HEK293T (cell line): ENCODE measurements at places on chromosomes 7 and 10.

DNA sequence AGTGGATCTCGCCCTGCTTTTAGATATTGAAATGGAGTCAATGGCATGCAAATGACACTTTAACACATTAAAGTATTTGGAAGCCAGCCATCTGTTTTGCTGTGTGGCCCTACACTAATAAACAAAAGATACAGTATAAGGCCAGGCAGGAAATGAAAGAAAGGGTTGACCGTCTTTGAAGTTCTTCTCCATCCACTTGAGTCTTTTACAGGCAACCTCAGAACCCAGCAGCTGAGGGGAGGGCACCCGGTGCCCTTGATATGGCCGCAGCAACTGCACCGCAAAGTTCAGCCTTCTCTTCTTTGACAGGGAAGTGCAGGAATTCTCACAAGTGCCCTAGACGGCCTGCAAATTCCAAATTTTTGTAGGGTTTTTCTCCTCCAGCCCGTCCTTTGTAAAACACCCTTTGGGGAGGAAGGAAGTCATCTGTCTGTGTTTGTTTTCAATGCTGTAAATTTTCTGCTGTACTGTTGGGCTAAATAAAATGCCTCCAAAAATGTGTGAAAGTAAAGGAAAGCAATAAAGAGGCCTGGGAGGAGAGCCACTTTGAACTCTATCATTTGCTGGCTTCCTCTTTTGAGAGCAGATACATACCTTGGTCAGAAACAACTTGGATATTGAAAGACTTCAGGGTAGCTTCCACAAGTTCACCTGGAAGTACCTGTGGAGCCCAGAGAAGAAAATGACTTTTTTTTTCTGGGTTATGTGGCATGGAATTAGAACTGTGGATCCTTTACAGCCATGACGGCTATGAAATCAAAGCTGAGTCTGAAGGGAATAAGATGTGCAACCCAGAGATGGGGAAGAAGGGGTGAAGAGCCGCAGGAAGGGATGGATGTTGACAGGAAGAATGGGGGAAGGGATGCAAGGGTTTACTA is 3.6 kb downstream of the HOXA1 start:
- no peak for DNase-seq

DNA sequence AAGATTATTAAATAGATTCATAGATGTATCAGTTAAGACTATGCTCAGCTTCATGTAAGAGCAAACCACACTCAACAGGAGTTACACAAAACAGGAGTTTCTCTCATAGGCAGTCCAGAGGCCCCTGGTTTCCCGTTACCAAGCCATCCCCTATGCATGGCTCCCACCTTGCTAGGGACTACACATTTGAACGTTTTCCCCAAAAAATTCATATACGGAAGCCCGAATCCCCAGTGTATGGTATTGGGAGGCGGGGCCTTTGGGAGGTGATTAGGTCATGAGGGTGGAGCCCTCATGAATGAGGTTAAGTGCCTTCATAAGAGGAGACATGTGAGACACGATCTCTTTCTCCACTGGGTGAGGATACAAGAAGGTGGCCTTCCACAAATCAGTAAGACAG is 29.1 kb downstream of the RSU1 start:
- DNase-seq = no peak

GRCh38 chr7:50779427-50779826 is 3.3 kb downstream of the GRB10 start:
- no peak for DNase-seq

DNA sequence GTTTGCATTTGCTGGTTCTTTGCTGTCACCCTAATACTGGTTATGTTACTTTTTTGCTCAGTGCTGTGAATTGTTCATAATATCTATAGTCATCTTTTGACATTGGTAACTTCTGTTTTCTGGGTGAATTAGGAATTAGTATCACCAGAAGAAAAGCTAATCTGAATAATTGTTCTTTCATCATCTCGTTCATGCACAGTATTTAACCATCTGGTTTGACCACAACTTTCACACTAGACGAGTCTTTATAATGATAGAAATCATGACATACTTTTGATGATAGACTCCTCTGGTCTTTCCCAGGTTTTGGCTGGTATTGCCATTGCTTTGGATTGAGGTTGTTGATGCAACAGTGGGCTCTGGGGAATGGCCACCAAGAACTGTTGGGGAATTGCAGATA is 25.1 kb downstream of the SGPL1 start:
- DNase-seq = no peak

DNA sequence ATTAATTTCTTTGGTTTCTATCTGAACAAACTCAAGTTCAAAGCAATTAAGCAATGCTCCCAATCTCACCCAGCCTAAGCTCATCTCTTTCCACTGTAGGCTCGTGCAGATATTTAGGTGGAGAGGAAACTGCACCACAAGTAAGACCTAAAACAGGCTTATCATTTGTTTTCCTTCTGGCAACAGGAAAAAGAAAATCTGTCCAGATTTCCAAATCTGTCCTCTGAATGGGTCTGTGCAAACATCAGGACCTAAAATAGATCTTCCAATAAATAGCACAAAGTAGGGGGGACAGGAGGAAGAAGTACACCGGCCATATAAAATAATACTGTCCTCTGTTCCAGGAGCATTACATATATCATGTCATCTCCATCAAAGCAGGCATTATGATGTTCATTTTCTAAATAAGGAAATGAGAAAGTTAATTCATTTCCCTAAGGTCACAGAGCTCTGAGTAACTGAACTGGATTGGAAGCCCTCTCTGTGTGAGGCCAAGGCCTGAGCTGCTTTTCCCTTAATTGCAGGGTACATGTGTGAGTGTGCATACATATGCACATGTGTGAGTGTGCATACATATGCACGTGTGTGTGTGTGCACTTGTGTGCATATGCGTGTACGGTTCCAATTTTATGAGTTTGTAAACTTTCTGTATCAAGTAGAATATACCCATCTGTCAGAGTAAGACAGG is 92.8 kb upstream of the PARD3 start:
- DNase-seq = no peak

DNA sequence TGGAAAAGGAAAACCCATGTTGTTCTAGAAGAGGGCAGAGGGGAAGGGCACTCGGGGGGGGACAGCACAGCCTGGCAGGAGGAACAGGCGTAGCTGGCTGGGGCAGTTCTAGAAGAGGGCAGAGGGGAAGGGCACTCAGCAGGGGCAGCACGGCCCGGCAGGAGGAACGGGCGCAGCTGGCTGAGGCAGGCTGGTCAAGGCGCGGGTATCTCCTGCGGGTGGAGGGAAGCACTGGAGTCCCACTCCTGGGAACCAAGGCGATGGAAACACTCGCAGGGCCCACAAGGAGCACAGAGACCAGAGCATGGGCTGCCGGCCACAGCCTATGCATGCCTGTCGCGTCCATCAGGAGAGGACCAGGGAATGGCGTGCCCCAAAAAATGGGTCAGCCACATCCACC is 36.7 kb downstream of the PAPOLB start:
- no peak for DNase-seq

- DNase-seq = no peak
Measured at GRCh38 chr10:18094332-18094731, 45.9 kb upstream of the CACNB2 start.

GRCh38 chr7:47179812-47180515 is 401.9 kb downstream of the TNS3 start:
- DNase-seq = peak; percentile 55

GRCh38 chr10:116044801-116045248 is 228.2 kb downstream of the GFRA1 start:
- DNase-seq = no peak

- no peak for DNase-seq
Measured at GRCh38 chr7:19561121-19561805, 147.6 kb downstream of the POLR1F start.

- DNase-seq = no peak
Measured at GRCh38 chr7:150311711-150312110, 11.4 kb upstream of the LRRC61 start.

DNA sequence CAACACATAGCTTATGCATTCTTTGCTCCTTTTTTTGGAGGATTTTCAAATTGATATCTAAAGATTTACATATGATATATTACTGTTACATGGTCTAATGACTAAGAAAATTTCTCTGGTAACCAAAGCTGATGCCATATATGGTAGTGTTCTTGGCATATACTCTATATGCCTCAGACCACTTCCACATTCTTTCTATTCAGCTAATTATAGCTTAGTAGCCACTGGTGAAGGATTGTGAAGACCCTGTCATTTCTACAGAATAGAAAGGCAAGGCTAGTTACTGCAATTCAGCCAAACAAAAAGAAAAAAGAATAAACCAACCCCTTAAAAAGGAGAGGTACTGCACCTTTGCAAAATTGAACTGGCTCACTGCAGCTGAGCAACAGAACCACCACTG is 3.7 kb downstream of the PURB start:
- DNase-seq = no peak

DNA sequence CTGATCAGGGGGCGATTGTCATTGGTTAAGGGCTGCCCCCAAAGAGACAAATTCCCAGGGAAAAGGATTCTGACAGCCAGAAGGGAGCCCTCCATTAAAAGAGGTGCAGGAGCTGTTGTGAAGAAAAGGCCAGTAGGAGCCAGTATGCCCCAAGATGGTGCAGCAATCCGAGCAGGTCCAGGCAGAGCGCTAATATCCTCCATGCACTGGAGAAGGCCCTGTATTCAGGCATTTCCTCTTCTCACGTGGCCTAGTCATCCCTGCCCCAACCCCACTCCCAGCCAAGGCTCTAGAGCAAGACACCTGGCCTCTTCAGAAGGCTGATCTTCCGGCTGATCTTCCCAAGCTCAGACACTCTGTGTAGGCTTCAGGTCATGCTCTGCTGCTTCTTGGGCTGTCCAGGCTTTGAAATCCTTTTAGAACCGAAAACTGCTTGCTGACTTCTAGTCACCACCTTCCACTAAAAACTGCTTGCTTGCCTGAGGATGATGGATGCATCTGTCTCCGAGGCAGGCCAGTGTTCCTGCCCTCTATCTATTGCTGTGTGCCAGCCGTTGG is 77.4 kb downstream of the CYP26A1 start:
- no peak for DNase-seq

DNA sequence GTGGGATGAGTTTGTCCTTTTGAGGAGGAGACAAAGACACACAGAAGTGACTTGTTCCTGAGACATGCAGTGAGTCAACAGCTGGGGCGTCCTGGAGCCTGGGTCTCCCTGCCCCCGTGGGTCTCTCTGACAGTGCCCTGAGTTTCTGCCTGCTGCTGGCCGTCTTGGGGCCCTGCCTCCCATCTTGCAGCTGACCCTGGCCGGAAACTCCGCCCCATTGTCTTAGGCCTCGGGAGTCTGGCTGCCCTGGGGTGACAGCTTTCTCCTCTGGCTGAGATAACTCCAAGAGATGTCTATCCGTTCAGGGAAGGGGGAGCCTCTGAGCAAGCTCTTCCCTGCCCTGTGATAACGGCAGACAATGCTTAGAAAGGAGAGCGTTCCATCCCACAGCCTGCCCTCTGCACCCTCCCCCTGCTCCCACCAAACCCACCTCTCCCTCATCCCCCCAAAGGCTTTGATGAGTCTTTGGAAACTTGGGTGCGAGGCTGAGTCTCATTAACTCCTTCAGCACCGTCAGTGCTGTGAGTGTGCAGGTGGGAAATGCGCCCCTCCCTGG is 69.5 kb upstream of the PODXL start:
- DNase-seq = no peak

DNA sequence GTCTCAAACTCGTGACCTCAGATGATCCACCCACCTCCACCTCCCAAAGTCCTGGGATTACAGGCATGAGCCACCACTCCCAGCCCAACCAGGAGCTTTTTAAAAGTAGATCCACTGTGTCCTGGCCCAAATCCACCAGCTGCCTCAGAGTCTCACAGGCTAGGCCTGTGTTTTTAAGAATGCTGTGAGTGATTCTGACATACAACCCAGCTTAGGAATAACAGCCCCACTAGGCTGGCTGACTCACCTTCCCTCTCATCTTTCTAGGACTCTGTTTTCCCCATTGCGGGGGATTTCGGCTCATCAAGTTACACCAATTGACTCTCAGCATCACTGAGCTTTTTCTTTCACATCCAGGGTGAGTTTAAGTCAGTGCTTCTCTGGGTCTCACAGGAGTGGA is 207.6 kb downstream of the SKIDA1 start:
- DNase-seq = no peak

DNA sequence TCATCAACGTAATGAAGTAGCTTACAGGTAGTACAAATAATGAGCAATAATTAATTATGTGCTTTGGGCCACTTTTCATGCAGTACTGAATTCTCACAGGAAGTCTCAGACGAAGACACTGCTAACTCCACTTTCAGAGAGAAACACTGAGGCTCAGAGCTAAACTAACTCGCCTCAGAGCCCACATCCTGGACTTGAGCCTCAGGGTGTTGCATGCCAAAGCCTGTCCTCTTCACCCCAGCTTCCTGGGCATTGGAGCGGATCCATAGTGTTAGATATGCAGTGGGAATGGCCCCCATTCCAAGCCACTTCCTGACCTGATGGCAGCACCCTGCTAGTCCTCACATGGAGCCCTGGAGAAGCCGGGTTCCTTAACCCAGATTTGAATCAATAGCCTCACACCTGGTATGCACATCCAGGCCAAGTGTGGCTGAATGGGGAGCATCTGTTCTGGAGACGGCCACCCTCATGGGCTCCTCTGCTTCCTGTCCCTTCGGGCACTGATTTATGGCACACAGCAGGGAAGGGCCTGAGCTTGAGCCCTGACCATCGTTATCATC is 265.1 kb upstream of the ZNF32 start:
- no peak for DNase-seq

DNA sequence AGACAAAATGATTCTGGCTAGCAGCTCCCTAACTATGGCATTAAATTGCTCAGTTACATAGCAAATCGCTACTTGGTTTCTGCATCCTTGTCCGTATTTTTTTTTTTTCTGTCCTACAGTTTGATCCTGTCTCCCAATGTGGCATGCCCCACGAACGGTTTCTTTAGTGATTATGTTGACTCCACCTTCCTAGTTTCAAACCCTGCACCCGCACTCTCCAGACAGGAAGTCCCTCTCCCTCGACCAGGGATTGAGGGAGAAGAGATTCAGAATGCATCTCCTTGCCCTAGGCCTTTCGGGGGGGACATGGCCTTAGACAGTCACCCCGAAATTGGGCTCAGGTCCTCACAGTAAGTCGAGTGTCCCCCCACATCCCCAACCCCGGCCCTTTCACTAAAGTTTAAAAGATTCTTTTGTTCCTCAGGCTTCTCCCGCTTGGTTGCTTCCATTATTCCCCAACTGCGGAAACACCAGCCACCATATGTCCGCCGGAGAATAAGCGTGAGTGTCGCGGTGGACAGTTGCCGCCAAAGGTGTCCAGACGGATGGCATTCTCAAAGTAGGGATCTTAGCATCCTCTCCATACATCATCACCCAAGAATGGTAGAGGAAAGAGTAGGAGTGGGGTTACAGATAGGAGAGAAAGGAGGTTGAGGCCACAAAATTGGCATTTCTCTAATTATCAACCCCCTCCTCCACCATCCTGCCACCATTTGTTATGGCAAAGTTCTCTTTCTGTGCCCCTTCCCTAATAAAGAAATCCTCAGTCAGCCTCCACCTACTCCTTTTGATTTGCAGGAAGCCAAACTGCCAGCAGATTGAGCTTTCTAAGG is 7.3 kb downstream of the EVX1 start:
- no peak for DNase-seq

DNA sequence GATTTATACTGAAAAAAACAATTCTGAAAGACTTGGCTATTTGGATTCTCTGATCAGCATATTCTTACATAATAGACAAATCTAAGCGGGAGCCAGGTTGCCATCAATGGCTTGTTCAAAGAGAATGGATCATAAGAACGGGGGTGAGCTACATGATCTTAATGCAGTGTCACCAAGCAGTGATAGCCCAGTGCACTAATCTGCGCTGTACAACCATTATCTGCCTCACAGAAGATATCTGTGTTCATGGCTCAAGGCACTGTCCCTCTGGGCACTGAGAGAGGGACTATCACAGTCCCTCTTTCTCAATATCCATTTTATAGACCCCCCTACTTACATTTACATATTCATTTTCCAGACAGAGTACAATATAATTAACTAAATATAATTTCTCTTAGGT is 22.9 kb upstream of the PRKAR2B start:
- no peak for DNase-seq
